ENCODE measurements at places on chromosomes 12 and 14.

- peak; percentile 55 for DNase-seq
Observed at GRCh38 chr14:75301666-75302325, 23.2 kb downstream of the FOS start.

- no peak for DNase-seq
Observed at GRCh38 chr14:22152903-22153302, 436.1 kb downstream of the DAD1 start.

DNA sequence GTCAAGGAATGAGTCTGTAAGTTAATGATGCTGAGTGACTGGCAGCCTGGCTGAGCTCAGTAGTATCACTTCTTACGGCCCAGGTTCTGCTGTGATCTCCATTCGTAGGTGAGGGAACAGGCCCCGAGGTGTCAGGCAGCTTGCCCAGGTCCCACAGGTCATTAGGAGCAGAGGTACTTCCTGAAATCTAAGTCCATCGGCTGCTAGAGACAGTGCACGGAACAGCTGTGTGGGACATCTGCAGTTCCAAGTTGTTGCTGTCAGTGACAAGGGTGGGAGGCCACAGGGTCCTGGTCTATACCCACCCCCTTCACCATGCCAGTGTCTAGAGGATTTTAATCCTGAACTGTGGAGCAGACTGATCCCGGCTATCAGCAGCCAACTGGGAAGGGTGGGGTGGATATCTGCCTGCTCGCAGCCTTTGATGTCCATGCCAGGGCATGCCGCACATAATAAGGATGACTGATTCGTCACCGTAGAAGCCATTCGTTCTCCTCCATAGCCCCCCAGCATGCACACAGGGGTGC lies 82.3 kb upstream of the RIN3 start:
- no peak for DNase-seq

DNA sequence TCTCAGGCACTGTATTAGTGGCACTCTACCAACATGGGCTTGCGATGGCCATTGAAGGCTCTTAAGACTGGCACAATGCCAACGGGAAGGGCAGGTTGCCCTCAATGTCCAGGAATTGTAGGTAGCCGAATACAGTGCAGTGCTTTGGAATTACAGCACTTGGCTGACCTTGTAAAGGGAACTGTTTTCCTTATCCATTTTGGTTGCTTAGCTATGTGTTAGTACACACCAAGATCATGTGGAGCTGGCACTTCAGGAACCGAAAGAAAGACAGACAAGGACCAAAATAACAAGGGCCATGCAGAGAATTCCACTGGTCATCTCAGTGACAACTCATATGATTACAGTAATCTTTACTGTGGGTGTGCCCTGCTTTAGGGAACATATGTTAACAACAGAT lies 72.7 kb downstream of the DYRK2 start:
- no peak for DNase-seq

DNA sequence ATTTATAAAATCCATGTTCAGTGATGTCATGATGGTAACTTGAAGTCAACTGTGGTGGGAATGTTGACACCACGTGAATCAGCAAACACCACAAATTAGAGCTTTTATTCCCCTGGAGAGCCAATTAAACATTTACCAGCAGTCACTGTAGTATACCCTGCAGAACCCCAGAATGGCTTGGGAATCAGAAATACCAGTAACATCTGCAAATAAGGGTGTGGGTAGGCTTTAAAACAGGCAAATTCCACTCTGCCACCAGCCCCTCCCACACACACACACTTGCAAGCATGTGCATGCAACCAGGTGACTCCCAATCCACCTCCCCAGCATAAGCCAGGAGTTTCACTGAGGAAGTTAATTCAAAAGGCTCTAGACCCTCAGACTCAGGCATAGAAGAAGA lies 63.6 kb upstream of the TMEM263 start:
- no peak for DNase-seq

- DNase-seq = no peak
Observed at GRCh38 chr12:121709478-121709961, 3.0 kb upstream of the TMEM120B start.

DNA sequence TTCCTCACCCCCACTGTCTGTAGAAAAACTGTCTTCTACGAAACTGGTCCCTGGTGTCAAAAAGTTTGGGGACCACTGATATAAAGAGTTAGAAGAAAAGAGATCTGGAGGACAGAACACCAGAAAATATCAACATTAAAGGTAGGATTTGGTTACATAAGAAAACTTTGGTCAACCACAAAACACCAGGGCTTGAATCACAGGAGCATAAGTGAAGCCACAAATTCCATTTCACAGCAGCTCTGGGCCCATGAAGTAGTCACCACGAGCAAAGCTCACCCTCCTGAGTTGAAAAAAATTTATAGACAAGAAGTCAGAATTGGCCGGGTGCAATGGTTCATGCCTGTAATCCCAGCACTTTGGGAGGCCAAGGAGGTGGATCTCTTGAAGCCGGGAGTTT lies 19.4 kb downstream of the RALGAPA1 start:
- no peak for DNase-seq

DNA sequence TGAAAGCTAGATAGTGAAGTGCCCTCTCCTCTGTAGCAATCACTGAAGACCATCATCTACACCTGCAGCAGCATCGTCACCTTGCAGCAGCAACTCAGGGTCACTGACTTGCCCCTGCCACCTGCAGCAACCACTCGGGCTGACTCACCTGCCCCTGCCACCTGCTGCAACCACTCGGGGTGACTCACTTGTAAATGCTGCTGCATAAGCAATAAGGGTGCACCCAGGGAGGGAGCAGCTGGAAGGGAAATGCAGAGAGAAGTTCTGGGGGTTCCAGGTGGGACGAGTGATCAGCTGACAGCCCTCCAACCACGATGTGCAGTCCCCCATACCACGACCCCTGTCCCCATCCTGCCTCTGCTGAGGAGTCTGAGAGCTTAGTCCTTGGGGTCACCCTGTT lies 357.1 kb upstream of the SFSWAP start:
- DNase-seq = no peak
